ENCODE measurements at places on chromosomes 2 and 18. TPM values are rescaled to one million over a fixed set of nuclear protein-coding genes. Genes with fewer than 3 reads are reported as not detected.

SULT6B1 gene
- not detected for polyA plus RNA-seq

NEB gene
- 1.1 TPM for polyA plus RNA-seq

NCK2 gene
- polyA plus RNA-seq, result 59.6 TPM

BIN1 gene
- polyA plus RNA-seq, result 16.8 TPM

SCYGR8 gene
- not detected for polyA plus RNA-seq

GRCh38 chr2:101803128-101803527 is 105.6 kb downstream of the MAP4K4 start:
- peaks cover 12% of the 10 kb centered on the region for H3K4me1 ChIP-seq
- H3K27me3 ChIP-seq, result no peaks in the 10 kb centered on the region
- peak; percentile 37 for DNase-seq
- H3K36me3 ChIP-seq, result no peaks in the 10 kb centered on the region
- no peak overlapping the region for H3K4me3 ChIP-seq
- H3K27ac ChIP-seq, result no peak overlapping the region

- H3K27me3 ChIP-seq, result no peaks in the 10 kb centered on the region
- H3K4me1 ChIP-seq, result no peaks in the 10 kb centered on the region
- no peak for DNase-seq
- H3K36me3 ChIP-seq, result no peaks in the 10 kb centered on the region
These were observed 36.8 kb upstream of the NCOA1 start for GRCh38 chr2:24454294-24454693.

GRCh38 chr2:106358081-106358480 is 110.1 kb downstream of the RGPD3 start:
- H3K4me3 ChIP-seq, result no peak overlapping the region
- no peaks in the 10 kb centered on the region for H3K4me1 ChIP-seq
- H3K27me3 ChIP-seq, result no peaks in the 10 kb centered on the region
- DNase-seq, result no peak

DNA sequence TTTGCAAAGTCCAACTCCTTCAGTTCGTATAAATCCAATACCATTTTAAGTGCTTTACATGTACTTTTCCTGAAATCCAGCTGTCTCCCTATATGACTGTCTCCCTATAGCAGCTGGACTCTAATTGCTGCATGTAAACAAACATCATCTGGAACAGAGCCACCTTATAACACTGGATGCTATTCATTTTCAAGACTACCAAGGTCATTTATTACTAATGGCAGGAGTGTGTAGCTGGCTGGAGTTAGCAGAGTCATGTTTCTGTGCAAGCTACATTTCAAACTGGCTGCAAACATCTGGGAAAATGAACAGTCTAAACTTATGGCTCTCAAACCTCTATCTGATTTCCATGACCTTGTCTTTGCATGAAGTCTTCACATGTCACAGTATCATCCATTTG is 575.2 kb downstream of the PIK3C3 start:
- no peak for DNase-seq
- no peaks in the 10 kb centered on the region for H3K27me3 ChIP-seq
- no peak overlapping the region for H3K4me3 ChIP-seq
- no peak overlapping the region for H3K27ac ChIP-seq
- no peaks in the 10 kb centered on the region for H3K36me3 ChIP-seq

- DNase-seq, result no peak
- H3K36me3 ChIP-seq, result no peaks in the 10 kb centered on the region
- H3K27me3 ChIP-seq, result no peaks in the 10 kb centered on the region
These were observed 285.1 kb downstream of the SLC4A3 start for GRCh38 chr2:219912491-219912921.

DNA sequence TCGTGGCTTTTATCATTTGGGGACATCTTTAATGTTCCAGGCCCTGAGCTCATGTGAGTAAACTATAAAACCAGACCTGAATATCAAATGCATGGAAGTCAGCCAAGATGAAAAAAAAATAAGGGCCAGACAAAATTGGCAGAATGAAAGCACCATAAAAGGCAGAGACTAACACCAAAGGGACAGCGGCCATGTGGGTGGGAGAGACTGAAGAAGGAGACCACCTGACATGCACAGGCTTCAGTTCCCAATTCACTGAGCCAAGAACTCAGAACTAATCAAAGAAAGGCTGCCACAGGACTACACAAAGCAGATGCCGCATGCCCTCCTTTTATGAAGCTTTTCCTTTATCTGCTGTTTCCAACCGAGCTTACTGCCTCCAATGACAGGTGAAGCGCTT is 267.1 kb downstream of the RAD51AP2 start:
- no peaks in the 10 kb centered on the region for H3K27me3 ChIP-seq
- no peak overlapping the region for H3K4me3 ChIP-seq
- no peaks in the 10 kb centered on the region for H3K4me1 ChIP-seq
- no peak overlapping the region for H3K27ac ChIP-seq
- no peaks in the 10 kb centered on the region for H3K36me3 ChIP-seq

- DNase-seq, result peak; percentile 17
- H3K27me3 ChIP-seq, result no peaks in the 10 kb centered on the region
- H3K4me3 ChIP-seq, result no peak overlapping the region
- no peaks in the 10 kb centered on the region for H3K36me3 ChIP-seq
- no peak overlapping the region for H3K27ac ChIP-seq
These were observed 70.5 kb downstream of the FMNL2 start for GRCh38 chr2:152405206-152406118.

DNA sequence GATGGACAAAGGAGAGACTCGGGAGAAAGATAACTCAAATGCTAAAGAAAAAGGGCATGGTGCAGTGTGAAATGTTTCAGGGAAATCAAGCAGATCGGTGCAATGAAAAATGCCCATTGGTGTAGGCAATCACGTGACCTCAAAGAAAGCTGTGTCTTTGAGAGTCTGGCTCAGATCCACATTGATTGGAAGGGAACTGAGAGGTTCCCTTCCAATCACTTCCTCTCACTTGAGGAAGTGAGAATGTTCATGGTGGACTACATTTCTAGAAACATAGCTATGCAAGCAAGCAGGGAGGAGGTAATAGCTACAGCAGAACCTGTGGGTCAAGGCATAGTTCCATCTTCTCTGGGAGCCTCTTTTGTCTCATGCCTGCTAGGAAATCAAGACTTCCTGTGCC is 187.4 kb downstream of the LPIN1 start:
- DNase-seq, result no peak
- no peaks in the 10 kb centered on the region for H3K27me3 ChIP-seq
- H3K27ac ChIP-seq, result no peak overlapping the region
- no peaks in the 10 kb centered on the region for H3K36me3 ChIP-seq

DNA sequence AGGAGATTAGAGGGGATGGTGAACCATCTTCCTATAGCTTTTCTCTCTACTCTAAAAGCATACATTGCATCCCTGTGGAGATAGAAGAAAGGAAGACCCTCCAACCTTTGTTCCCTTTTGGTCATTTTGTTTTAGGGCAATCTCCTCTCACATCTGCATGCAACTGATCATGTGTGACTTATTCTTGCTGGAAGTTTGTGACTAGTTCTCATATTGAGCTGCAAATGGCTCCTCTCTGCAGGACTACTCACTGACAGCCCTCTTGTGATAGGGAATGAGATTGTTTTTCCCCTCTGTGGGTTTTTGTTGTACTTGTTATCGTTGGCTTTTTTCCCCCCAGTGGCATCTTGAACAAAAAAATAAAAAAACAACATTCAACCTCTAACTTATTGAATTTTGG is 416.0 kb upstream of the CNTNAP5 start:
- H3K27ac ChIP-seq, result no peak overlapping the region
- no peaks in the 10 kb centered on the region for H3K4me1 ChIP-seq
- H3K27me3 ChIP-seq, result no peaks in the 10 kb centered on the region
- H3K4me3 ChIP-seq, result no peak overlapping the region
- DNase-seq, result no peak
